NT2/D1 (cell line): ENCODE measurements at places on chromosomes 12 and 14.

GRCh38 chr12:64412459-64412858, 8.3 kb downstream of the XPOT start:
- DNase-seq, result no peak

- no peak for DNase-seq
These were observed 1.1 kb downstream of the AJUBA start for GRCh38 chr14:22981090-22981875.

DNA sequence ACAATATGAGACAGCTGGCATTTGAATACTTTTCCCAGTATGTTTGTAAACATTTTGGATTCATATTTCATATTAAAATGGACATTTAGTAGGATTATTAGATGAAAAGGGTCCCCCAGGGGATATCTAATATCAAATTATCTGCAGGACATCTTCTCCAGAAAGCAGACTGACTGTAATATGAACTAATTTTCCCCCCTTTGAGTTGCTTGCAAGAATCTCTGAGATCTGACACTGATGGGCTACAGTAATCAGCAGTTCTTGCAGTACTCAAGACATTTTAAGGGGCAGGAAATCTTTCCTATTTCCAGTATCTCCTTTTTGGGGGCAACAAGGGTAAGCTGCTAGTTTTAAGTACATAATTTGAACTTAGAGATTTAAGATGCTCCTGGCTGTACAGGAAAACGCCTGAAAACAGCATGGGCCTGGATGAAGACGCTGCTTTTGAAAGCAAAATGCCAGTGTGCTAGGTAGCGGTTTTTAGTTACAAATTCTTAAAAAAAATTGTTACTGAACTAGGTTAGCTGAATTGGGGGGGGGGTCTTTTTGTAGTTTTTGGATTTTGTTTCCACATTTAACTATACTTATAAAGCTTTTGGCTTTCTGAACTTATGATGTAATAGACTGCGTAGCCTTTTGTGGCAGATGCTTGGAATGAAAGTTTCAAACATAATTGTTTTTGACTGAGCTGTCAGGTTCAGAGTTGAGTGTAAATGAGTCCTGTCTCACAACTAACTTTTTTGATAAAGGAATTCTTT, 2.2 kb downstream of the FRMD6 start:
- no peak for DNase-seq

- DNase-seq, result no peak
These were observed 287.5 kb downstream of the FOXN3 start for GRCh38 chr14:89129570-89129969.

DNA sequence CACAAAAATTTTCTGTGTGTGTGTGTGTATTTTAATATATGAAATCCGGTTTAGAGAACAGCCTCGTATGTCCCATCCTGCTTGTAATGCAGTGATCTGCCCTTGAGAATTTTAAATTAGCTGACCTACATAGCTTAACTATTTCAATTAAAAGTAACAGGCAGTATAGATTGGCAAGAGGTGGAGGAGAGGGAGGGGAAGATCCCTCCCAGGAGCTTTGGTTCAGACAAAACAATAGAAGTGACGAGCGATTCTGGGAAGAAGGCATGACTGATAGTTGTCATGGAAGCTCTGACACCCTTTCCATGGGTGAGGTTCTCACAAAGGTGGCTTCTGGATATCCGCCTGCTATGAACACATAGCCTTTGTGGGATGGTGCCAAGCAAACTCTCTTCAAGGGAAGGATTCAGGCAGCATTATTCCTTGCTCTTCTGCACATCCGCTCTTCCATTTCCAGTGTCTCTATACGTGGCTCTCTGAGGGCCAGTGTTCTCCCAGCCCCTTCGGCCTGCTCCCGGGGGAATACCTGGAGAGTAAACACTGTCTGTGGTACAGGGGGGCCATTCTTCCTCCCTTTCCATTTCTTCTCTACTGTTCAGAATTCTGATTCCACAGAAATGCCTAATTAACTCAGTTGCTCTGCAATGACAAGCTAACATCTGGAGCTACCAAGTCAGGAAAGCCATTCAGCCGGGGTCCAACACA, 182.0 kb downstream of the CACNA1C start:
- DNase-seq, result no peak

- no peak for DNase-seq
These were observed 5.8 kb downstream of the TNS2 start for GRCh38 chr12:53055471-53056266.

DNA sequence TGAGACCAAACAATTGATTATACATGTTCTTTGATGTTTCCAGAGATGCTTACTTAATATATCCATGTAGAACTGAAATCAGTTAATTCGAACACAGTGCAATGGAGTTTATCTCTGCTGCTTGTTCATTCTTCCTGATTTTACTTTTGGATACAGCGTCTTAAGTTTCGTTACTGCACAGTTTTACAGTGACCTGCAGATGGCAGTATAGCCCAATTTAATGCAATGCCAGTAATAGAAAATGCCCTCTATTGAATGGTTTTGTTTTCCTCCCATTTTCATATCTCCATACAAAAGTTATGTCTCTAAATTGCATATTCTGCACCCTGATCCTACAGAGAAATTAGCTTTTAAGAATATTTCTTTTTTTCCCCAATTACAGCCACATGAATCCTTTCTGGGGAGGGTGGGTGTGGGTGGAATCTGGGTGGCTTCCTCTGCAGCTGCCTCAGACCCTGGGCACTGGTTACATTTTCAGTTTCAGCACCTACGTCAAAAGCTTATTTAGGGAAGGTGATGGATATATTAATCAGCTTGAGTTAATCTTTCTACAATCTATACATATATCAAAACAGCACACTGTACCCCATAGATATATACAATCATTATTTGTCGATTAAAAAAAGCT, 101.1 kb upstream of the DCD start:
- DNase-seq, result peak; percentile 5

- peak; percentile 77 for DNase-seq
These were observed 48.1 kb upstream of the PZP start for GRCh38 chr12:9256341-9256740.

DNA sequence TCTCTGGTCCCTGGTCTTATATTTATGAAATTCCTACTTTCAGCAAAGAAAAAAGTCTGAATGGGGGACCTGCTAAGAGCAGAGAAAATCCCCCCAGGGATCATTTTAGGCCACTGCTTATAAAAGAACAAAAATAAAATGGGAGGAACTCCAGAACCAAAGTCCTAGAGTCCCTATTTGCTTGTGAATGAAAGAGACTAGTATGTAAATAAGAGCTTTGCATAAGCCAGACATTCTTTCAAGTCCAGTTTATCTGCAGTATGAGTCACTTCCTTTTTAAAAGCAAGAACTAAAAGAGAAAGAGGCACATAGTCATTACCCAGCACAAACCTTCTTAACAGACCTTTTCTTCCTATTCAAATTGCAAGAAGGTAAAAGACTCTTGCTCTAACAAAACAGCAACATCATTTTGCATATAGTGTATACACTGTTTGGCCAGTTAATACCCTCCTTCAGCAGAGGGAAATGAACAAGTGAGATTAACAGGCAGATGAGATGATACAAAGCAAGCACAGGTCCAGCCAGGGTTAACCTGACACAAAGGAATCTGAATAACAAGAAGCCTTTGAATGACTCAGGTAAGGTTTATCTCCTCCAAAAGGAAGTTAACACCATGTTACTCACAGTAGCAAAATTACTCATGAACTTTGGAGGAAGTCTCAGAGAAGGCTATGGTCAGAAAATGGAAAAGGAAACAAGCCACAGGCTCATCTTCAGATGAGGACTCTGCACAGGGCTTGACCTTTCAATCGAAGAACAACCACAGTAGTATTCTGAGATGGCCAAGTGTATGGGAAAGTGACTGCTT, 87.3 kb downstream of the PHLDA1 start:
- peak; percentile 78 for DNase-seq

GRCh38 chr12:87234898-87235297, 794.3 kb downstream of the C12orf50 start:
- DNase-seq, result no peak

GRCh38 chr12:101297661-101298060, 17.8 kb downstream of the UTP20 start:
- DNase-seq, result no peak

GRCh38 chr14:99035268-99035667, 236.7 kb downstream of the BCL11B start:
- no peak for DNase-seq

- DNase-seq, result no peak
These were observed 33.2 kb upstream of the A2M start for GRCh38 chr12:9148926-9149325.

GRCh38 chr14:49089107-49089506, 497.1 kb downstream of the RPS29 start:
- DNase-seq, result no peak

GRCh38 chr14:99734406-99735051, 50.4 kb downstream of the CYP46A1 start:
- no peak for DNase-seq

- DNase-seq, result peak; percentile 87
These were observed at the start of the genes KLHL42 and MANSC4 for GRCh38 chr12:27779920-27780611. TSS of gene KLHL42 (plus strand) at chr12:27780233. CDS start at chr12:27780331, 98 bp downstream. TSS of gene MANSC4 (minus strand) at chr12:27780236. CDS start at chr12:27771276, 8,960 bp downstream.

DNA sequence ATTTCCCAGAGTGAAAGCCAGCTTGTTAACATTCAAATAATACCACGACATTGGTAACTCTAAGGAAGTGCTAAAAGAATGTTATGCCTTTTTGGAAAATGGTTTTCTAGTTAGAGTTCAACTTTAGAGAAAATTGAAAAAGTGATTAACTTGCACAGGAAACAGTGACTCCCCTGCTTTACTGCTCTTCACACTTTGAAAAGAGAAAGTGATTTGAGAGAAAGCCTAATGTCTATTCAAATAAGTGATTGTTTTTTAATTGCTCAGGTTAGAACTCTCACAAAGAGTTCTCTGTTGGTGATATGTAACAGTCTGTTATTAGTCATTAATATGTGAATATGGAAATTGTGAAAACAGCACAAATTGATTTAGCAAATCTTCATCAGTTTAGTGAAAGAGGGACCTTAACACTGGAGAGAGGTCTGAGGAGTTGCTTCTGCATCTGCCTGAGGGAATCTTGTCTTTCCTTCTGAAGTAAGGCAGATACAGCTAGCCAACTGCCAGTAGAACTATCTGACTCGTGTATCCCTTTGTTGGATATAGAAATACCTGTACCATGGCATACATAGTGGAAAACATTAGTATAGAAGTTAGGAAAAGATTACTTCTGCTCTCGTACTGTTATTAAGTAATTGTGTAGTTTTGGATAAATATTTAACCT, 25.5 kb downstream of the ATF7IP start:
- DNase-seq, result no peak

- DNase-seq, result no peak
These were observed 13.4 kb downstream of the ASB8 start for GRCh38 chr12:48143898-48144297.

DNA sequence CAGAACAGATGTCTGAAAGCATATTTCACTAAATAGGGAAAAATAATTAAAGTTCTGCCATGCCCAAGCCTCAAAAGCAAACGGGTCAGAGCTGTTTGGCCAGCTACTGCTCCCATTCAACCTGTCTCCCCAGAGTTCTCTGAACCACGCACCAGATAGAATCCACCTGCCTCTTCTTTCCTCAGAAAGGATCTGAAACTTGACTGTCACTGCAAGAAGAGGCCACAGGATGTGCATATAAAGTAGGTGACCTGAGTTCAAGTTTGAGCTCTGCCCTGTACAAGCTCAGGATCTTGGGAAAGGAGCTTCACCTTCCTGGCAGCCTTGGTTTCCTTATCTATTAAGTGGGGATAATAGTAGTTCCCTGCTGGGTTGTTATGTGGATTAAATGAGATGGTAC, 91.8 kb downstream of the NUAK1 start:
- no peak for DNase-seq

- no peak for DNase-seq
These were observed 24.9 kb upstream of the CEBPE start for GRCh38 chr14:23143911-23144310.

DNA sequence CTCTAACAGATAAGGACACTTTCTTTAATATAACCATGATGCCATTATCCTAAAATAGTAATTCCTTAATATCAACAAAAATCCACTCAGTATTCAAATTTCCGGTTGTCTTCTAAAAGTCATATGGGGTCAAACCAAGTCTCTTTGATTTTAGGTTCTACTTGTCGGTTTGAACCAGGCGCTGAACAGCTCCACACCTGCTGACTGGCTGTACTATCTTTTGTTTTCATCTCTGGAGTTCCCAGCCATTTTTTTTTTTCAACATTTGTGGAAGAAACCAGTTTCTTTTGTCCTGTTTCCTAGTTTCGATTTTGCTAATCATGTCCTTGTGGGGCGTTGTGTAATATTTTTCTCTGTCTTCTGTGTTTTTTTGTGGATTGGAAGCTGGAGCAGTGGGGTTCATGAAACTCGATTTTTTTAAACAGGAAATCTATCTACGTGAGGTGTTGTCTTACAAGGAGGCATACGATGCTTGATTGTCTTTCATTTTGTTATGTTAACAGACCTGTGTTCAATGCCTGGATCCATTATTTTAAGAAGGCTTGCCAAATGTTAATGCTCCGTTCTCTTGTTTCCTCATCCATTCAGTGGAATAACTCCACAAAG, 50.2 kb downstream of the FZD10 start:
- DNase-seq, result no peak

GRCh38 chr14:105899071-105899641, 372.8 kb downstream of the TMEM121 start:
- DNase-seq, result no peak

GRCh38 chr12:88957358-88957757, 377.1 kb upstream of the KITLG start:
- no peak for DNase-seq

DNA sequence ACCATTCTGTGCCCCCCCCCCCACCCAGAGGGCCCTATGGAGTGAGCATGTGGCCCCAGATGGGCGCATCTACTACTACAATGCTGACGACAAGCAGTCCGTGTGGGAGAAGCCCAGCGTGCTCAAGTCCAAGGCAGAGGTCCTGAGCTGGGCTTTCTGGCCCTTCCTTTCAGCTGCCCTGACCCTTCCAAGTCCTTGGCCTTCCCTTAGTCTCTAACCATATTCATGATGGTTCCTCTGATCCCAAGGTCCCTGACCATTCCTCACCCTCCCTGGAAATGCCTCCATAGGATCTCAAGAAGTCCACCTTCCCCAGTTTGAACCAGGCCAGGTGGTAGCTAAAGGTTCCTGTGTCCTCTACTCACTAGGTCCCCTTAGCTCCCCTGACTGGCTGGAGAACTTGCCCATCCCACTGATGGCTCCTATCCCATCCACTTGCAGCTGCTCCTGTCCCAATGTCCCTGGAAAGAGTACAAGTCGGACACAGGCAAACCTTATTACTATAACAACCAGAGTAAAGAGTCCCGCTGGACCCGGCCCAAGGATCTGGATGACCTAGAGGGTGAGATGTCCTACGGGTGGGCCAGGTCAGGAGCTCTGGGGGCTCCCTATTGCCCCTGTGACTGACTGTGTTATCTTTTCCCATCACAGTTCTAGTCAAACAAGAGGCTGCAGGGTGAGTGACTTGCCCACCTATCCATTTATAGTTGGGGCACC, 9.8 kb downstream of the PRPF40B start:
- DNase-seq, result no peak

- no peak for DNase-seq
These were observed 349.2 kb upstream of the FBXO33 start for GRCh38 chr14:39781466-39781865.

GRCh38 chr12:95179011-95179410, 38.3 kb downstream of the FGD6 start:
- no peak for DNase-seq

- DNase-seq, result no peak
These were observed 146.8 kb upstream of the LRIG3 start for GRCh38 chr12:59067083-59067482.
